ENCODE measurements at places on chromosomes 2 and 18.

DNA sequence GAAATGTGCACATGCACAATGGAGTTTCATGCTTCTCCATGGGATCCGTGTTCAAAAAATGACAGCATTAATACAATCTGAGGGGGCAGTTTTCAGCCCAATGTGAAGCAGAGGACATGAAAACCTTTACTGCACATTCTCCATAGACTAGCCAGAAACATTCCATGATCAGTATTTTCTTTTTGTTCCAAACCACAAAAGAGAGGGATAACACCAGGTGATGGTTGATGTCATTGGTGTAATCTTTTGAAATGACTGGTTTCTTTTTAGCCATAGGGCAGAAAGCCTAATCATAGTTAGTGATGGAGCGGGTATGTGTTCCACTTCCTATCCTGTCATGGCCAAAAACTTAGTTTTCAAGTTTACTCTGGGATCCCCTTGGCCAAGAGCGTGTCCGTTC is 1.8 kb upstream of the KYNU start:
- no peak for DNase-seq

DNA sequence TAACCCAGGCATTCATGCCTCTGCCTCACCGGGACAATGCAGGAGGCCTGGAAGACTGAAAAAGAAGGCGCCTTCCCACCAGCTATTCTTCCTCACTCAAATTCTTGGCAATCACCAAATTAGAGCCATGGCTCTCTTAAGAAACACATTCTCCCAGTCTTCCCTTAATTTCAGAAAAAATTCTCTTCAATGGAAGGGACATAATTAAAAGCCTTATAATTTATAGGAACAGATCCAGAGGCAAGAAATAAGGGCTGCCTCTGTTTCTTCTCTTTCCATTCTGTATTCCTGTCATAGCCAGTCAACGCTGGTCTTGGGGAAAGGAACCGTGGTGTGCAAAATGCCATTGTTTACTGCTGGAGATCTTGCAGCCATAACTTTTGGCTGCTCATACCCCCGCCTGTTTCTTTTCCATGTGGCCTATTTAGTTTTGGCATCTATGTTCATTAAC is 32.8 kb downstream of the DTNA start:
- no peak for DNase-seq

GRCh38 chr2:127640082-127641072 is 5.6 kb upstream of the GPR17 start:
- no peak for DNase-seq

DNA sequence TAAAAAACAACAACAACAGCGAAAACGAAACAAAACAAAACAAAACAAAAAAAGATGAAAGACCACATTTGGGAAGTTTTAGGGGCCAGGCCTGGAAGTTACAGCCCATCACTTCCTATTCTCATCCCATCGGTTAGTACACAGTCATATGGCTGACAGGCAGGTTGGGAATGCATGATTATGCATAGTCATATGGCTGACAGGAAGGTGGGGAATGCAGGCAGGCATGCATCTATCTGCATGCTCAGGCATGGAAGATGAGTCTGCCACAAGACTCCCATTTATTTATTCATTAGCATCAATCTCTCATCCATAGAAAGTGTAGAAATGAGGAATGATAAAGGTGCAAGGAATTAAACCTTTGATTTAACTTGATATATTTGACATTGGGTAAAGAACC is 325.3 kb upstream of the MEX3C start:
- no peak for DNase-seq

DNA sequence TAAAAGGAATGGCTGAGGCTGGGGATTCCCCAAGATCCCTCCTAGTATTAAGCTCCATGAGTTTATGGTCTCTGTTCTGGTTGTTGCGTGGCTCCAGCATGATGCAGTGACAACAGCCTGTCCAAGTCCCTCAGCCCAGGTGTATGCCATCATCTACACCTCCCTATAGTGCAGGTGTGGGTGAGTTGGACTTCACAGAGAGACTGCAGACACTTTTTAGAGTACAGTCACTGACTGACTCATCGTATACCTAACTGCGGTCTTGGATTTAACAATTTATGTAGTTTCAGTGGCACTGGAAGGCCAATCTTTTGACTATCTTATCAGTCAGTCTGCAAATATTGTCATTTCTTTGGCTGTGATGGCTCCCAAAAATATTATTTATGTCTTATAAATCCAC is 415.0 kb downstream of the TMX3 start:
- DNase-seq, result no peak

GRCh38 chr2:1997409-1997808 is 253.1 kb upstream of the PXDN start:
- DNase-seq, result no peak

GRCh38 chr2:112942654-112943002 is 31.7 kb downstream of the IL37 start:
- no peak for DNase-seq

Data from NCI-H1092 (cell line).